ENCODE measurements at places on chromosomes 13 and 19.

- no peak for DNase-seq
Observed at GRCh38 chr13:100675661-100676129, 1.1 kb upstream of the TMTC4 start.

DNA sequence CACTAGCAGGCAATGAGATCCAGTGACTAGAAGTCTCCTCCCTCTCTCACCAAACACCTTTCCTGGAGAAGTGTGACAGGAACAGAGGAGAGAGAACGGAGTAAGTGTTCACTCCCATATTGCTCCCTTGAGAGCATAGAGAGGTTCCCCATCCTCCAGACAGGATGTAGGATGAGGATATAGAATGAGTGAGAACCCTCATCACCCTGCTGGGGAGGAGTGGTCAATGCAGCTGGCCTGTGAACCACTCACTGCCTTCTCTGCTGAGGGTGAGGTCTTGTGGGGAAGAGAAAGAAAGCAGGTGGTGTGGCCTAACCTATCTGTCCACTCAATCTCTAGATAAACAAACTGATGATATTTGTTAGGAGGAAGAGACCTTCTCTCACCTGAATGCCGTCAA, 386.6 kb downstream of the PCDH20 start:
- DNase-seq = no peak

DNA sequence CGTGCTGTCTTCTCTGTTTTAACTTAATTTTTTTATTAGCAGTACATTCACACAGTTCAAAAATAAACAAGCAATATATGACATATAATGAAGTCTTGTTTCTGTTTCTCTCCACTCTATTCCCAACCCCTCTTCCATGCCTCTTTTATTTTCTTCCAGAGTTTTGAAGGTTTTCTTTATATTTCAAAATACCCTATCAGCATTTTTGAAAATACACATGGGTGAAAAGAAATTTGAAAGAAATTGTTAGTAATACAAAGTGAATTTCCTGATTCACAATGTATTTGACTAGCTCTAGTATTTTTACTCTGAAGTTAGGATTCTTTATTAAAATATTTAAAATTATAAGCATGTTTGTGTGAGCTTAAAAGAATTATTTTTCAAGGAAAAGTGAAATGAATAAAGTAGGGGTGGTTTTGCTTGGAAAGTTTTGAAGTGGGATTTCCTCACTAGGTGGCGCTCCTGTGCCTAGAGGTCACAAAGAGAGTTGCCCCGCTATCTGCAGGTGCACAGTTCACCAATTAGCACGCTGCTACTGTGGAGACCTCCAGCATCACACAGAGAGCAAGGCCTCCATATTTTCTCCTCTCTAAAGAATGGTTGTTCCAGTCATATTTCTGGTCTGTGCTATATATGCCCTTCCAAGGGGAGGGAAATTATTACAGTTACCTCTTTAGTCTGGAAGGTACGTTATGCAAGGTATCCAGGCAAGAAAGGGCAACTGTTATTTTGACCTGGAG, 37.6 kb downstream of the SOX21 start:
- DNase-seq = no peak

- no peak for DNase-seq
Observed at GRCh38 chr19:27746691-27747380, 1466.1 kb downstream of the UQCRFS1 start.
